Activated B cell treated with CpG ODN at 0.5 μM for 24 hours (primary cell): ENCODE measurements at places on chromosomes 16 and 17. TPM values are rescaled to one million over a fixed set of nuclear protein-coding genes. Genes with fewer than 3 reads are reported as not detected.

TBC1D3H gene
- total RNA-seq, result not detected in 2 replicates

RGS9 gene
- 3.2 TPM in 2 replicates for total RNA-seq

KRTAP1-1 gene
- total RNA-seq, result not detected in 2 replicates

MYCBPAP gene
- total RNA-seq, result 2.1 and 2.3 TPM in 2 replicates

GLIS2 gene
- total RNA-seq, result not detected in 2 replicates

KRTAP3-2 gene
- total RNA-seq, result not detected in 2 replicates

TP53TG3 gene
- not detected in 2 replicates for total RNA-seq

RUNDC3A gene
- 0.07 and 0.17 TPM in 2 replicates for total RNA-seq

ARSG gene
- 15.5 and 19.6 TPM in 2 replicates for total RNA-seq

VTN gene
- 0.18 TPM in 1 of 2 replicates, not detected in the other for total RNA-seq

TTLL6 gene
- not detected in 2 replicates for total RNA-seq

EFCAB13 gene
- total RNA-seq, result 23.6 and 25.4 TPM in 2 replicates

BCL7C gene
- 32.2 and 35.7 TPM in 2 replicates for total RNA-seq

SHISA9 gene
- 0.02 and 0.07 TPM in 2 replicates for total RNA-seq

MYL4 gene
- total RNA-seq, result not detected in 2 replicates

ZG16 gene
- total RNA-seq, result not detected in 2 replicates

CCL22 gene
- total RNA-seq, result 276 and 288 TPM in 2 replicates

RPS15A gene
- 2,443 and 2,956 TPM in 2 replicates for total RNA-seq

STAC2 gene
- not detected in 2 replicates for total RNA-seq
